Activated CD4-positive, alpha-beta T cell treated with anti-CD3 and anti-CD28 coated beads, Interleukin-2, amount 10 ng/mL, durations not matched to agents 7 days and 5 days (primary cell): ENCODE measurements at places on chromosomes 3 and 15. TPM values are rescaled to one million over a fixed set of nuclear protein-coding genes. Genes with fewer than 3 reads are reported as not detected.
A peak's percentile ranks its signal among the peaks of the same experiment; 100 is the strongest.

- no peak for DNase-seq
Measured at GRCh38 chr3:112061152-112061551, 25.0 kb upstream of the C3orf52 start.

GRCh38 chr3:52197499-52197841 is 490 bp upstream of the ALAS1 start:
- no peak for DNase-seq

DNA sequence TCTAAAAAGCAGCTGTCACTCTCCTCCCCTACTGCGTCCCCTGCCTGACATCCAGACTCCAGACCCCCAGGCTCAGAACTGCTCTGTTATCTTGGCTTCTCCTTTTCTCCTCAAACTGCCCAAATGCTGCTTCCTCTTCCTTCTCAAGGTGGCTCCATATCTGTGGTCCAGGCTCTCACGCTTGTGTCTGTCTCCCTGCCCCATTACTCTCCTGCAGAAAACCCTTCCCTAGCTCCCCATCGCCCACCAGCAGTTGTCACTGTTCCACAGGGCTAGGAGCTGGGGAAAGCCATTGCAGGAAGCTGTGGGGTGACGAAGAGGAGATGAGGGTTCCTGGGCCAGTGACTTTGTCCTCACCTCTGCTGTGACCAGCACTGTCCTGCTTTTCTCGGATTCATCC is 30.7 kb upstream of the CGNL1 start:
- no peak for DNase-seq

THRB gene
- not detected for total RNA-seq

CLRN1 gene
- not detected for total RNA-seq

- no peak for DNase-seq
Measured at GRCh38 chr15:76340198-76340802, 3.7 kb downstream of the ISL2 start.

DNA sequence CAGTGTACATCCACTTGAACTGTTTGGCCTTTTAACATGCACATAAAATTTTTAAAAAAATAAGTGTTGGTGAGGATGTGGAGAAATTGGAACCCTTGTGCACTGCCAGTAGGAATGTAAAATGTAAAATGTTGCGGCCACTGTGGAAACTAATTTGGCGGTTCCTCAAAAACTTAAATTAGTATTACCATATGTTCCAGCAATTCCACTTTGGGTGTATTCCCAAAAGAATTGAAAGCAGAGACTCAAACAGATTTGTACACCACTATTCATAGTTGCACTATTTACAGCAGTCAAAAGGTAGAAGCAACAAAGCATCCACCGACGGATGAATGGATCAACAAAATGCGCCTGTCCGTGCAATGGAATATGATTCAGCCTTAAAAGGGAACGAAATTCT is 55.2 kb upstream of the SEC61A1 start:
- no peak for DNase-seq

- DNase-seq: no peak
Measured at GRCh38 chr3:173096994-173097785, 43.8 kb downstream of the SPATA16 start.

KLF15 gene
- total RNA-seq: not detected

SCAANT1 gene
- not detected for total RNA-seq

- no peak for DNase-seq
Measured at GRCh38 chr3:189334064-189334920, 162.5 kb downstream of the TPRG1 start.

GRCh38 chr3:116939091-116939490 is 229.5 kb downstream of the TUSC7 start:
- DNase-seq: no peak

- DNase-seq: no peak
Measured at GRCh38 chr15:41804361-41804760, 23.5 kb upstream of the JMJD7 start.

DNA sequence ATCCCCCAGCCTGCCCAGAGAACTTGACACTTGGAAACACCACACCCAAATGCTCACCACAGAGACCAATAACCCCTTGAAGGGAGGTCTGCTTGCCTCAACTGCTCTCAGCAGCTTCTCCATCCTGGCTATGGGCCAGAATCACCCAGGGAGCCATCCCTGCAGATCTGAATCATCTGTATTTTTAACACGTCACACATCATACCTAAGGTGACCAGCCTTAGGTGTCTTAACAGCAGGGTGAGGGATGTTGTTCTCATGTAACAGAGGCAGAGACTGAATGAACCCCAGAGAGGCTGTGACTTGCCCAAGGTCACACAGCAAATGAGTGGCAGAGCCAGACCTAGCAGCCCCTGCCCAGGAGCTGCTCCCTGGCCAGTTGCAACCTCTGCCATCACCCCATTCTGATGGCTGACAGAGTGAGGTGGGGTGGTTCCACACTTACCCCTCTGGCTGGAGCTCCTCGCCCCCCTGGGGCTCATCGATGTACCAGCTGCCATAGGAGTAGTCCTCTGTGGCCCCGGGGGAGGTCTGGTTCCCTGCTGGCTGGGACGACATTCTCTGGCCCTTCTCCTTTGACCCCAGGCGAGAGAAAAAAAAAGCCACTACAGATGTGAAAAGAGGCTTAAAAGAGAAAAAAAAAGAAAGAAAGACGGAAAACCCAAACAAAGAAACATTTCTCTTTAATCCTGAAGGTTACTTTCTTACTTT is 722 bp downstream of the STRA6 start:
- DNase-seq: no peak

RETNLB gene
- not detected for total RNA-seq

GRCh38 chr3:186775999-186776398 is 7.4 kb upstream of the EIF4A2 start:
- DNase-seq: no peak

GRCh38 chr3:64097920-64098319 is 74.6 kb upstream of the PSMD6 start:
- no peak for DNase-seq

ISG20 gene
- total RNA-seq: 206 TPM

DNA sequence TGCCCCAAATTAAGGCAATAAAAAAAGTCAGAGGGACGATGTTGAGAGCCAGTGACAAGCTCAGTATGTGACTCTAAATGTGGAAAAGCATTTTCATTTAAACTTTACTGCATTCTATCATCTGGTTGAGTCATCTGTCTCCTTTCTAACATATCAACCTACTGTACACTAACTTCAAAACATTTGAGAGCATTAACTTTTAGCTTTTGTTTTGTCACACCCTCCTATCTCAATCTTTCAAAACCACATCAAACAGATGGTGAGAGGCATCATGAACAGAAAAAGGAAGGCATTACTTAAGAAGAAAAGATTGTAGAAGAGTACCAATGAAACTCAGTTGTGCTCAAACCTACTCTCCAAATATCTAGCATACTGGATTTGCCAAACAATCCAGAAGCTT is 4.8 kb downstream of the LRRC58 start:
- peak; percentile 35 for DNase-seq

IL17RE gene
- 2.7 TPM for total RNA-seq

LDHAL6B gene
- not detected for total RNA-seq

GOLGA8Q gene
- total RNA-seq: 0.83 TPM

- no peak for DNase-seq
Measured at GRCh38 chr15:80997692-80998091, 3.0 kb upstream of the TLNRD1 start.

DNA sequence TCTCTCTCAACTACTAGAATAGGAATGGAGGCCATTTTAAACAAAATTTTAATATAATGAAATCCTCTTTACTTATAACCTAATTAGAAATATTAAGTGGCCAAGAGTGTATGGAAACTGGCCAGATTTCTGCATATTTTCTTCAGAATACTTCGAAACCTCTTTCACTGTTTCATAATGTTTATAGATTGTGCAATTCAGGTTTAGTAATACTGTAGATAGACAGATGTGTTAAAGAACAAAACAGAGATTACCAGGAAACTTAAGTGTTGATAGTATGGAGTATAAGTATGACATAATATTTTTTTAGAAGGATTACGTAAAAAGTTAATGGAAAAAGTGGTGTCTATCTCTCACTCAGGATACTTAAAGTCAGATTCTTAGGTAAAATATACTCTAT is 4.7 kb downstream of the ABHD5 start:
- DNase-seq: no peak

DNA sequence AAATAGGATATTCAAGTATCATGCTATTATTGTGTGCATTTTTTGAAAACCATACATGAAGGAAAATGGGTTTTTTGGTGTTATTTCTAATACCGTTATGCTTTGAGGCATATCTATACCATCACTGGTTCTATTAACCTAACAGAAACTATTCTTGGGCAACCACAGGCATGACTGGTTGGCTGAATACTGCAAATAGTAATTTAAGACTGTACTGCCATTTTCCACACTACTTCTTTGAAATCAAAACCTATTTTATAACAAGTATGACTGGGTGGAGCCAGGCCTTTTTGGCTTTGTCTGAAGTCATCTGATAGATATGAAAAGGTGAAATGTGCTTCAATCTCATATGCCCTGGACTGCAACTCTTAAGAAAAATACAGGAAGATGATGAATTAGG is 115.1 kb downstream of the ULK4 start:
- DNase-seq: no peak

DNA sequence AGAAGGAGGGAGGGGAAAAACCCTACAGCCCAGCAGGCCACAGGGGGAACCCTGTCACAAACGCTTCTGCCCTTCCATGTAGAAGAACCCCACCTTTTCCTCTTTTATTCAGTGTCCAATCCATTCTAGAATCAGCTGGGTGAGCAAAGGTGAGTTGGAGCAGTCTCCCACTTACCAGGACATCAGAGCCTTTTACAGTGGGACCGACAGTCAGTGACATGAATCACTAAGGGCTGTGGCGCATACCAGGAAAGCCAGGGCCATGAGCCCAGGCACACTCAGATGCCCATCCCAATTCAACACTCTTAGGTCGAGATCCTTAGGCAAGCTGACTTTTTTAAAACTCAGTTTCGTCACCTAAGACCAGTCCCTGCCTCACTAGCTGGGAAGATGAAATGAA is 146.1 kb downstream of the AQP9 start:
- DNase-seq: no peak

DNA sequence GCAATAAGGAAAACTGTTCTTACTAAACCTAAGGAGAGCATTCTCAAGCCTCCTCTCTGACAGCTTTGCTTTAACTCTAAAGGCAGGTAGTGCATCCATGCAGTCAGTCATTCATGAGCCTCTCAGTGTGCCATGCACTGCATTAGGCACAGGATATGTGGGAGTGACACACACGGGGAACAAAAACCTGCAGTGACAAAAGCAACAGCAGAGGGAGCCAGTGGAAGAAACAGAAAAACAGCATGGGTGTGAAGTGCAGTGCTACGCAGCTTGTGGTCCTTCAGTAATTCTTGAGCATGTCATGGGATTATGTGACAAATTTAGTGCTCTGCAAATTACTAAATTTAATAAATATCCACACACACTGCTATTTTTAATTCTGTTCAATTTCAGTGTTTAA is 230.7 kb downstream of the BBX start:
- DNase-seq: peak; percentile 44

DNA sequence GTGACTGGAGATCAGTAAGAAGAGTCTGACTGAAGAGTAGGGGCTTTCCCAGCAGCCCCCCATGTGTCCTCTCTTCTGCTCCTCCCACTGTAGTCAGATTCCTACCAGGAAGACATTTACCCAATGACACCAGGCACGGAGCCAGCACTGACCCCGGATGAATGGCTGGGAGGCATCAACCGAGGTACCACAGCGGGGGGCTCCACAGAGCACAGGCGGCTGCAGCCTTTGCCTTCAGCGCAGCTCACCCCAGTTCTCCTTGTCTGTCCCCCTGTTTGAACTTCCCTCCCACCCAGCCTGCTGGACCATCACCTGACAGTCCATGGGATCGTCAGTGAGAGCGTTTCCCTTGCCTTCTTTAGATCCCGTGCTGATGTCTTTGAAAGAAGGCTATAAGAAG is 101.6 kb downstream of the ANP32A start:
- no peak for DNase-seq

GRCh38 chr15:46080016-46080415 is 445.2 kb downstream of the SQOR start:
- DNase-seq: no peak

CLSTN2 gene
- total RNA-seq: not detected

DNA sequence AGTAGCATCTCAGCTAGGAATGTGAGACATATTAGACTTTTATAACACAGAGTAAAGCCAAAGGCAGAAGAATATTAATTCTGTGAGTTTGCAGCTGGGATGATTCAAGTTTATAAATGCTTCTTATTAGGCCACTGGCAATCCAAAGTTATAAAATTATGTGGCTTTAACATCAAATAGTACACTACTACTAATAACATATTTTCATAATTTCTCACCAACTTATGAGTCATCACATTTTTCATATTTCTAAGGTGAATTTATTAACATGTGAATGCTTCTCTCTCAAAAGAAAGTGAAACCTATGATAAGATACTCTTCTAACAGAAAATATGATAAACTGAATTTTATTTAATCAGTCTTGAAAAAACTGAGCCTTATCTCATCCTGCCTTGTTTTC is 1348.2 kb upstream of the ALCAM start:
- DNase-seq: no peak

ITIH1 gene
- not detected for total RNA-seq

CXCR6 gene
- total RNA-seq: 17.6 TPM

DNA sequence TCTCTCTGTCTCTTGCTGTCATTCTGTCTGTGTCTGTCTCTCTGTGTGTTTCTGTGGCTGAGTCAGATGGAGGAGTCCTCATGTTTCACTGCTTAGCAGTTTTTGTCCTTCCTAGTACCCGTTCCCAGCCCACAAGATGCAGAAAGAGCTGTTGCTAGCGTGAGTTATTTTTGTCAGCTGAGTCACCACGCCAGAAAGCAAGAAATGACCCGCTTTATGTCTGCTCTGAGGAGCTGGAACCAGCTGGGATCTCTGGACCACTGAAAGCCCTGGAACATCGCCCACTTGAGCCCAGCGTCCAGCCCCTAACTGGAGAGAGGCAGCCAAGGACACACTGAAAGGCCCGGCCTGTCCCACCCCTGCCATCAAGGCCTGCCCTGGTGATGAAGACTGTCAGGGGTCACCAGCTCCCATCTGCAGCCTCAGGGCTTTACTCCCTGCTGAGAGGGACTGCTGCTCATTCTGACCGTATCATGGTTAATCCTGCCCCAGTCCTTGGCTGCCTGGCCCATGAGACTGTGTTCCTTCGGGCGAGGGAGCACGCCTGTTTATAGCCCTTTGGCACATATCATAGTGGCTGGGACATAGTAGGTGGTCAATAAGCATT is 101.7 kb upstream of the TPM1 start:
- no peak for DNase-seq

GRCh38 chr3:186241910-186242821 is 119.9 kb downstream of the DGKG start:
- DNase-seq: peak; percentile 60

GHSR gene
- not detected for total RNA-seq

DNA sequence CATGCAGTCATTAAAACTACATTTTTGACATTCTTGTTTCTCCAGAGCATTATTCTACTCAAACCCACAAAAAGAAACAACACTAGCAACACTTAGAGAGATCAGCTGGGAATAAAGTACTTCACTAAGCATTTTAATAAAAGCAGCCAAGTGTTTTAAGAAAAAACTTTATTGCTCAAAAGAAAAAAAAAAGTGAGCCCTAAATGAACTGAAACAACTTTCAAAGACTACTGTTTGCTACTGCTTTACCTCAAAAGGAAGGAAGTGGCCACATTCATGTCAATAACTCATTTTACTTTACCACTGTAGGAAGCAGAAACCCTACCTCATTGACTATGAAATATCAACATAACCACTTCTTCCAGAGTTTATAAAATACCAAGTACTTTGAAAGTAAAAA is 91.3 kb downstream of the UACA start:
- peak; percentile 54 for DNase-seq

- DNase-seq: no peak
Measured at GRCh38 chr15:43246261-43246774, 20.4 kb downstream of the TGM5 start.
